ENCODE measurements at places on chromosomes 11 and 22. TPM values are rescaled to one million over a fixed set of nuclear protein-coding genes. Genes with fewer than 3 reads are reported as not detected.

- no peak overlapping the region for H3K4me3 ChIP-seq
- H3K27me3 ChIP-seq, result no peaks in the 10 kb centered on the region
- no peak overlapping the region for H3K27ac ChIP-seq
- no peaks in the 10 kb centered on the region for H3K4me1 ChIP-seq
- peaks cover 33% of the 10 kb centered on the region for H3K36me3 ChIP-seq
These were observed 6.5 kb downstream of the HMBS start for GRCh38 chr11:119091178-119091577.

- DNase-seq, result peak; percentile 72
- H3K27me3 ChIP-seq, result no peaks in the 10 kb centered on the region
- no peak overlapping the region for H3K4me3 ChIP-seq
- H3K27ac ChIP-seq, result no peak overlapping the region
- no peaks in the 10 kb centered on the region for H3K4me1 ChIP-seq
- H3K36me3 ChIP-seq, result no peaks in the 10 kb centered on the region
These were observed 55.6 kb upstream of the LYVE1 start for GRCh38 chr11:10623797-10624761.

- H3K27ac ChIP-seq, result no peak overlapping the region
- no peak overlapping the region for H3K4me3 ChIP-seq
- peaks cover 13% of the 10 kb centered on the region for H3K36me3 ChIP-seq
- no peak for DNase-seq
- H3K4me1 ChIP-seq, result peaks cover 11% of the 10 kb centered on the region
These were observed 42.0 kb downstream of the LINC01488 start for GRCh38 chr11:69523453-69523852.

- no peaks in the 10 kb centered on the region for H3K27me3 ChIP-seq
- no peaks in the 10 kb centered on the region for H3K36me3 ChIP-seq
- DNase-seq, result no peak
- H3K27ac ChIP-seq, result no peak overlapping the region
- H3K4me3 ChIP-seq, result no peak overlapping the region
These were observed 36.7 kb downstream of the SHISAL1 start for GRCh38 chr22:44276041-44276440.

- no peaks in the 10 kb centered on the region for H3K36me3 ChIP-seq
- no peak overlapping the region for H3K27ac ChIP-seq
- DNase-seq, result no peak
- no peaks in the 10 kb centered on the region for H3K27me3 ChIP-seq
These were observed 69.2 kb downstream of the ISX start for GRCh38 chr22:35135165-35135564.

GRCh38 chr11:17013548-17014320 lies 480 bp downstream of the PLEKHA7 start:
- H3K27ac ChIP-seq, result no peak overlapping the region
- peak; percentile 65 for DNase-seq
- peaks cover 12% of the 10 kb centered on the region for H3K4me1 ChIP-seq
- H3K4me3 ChIP-seq, result no peak overlapping the region

DNA sequence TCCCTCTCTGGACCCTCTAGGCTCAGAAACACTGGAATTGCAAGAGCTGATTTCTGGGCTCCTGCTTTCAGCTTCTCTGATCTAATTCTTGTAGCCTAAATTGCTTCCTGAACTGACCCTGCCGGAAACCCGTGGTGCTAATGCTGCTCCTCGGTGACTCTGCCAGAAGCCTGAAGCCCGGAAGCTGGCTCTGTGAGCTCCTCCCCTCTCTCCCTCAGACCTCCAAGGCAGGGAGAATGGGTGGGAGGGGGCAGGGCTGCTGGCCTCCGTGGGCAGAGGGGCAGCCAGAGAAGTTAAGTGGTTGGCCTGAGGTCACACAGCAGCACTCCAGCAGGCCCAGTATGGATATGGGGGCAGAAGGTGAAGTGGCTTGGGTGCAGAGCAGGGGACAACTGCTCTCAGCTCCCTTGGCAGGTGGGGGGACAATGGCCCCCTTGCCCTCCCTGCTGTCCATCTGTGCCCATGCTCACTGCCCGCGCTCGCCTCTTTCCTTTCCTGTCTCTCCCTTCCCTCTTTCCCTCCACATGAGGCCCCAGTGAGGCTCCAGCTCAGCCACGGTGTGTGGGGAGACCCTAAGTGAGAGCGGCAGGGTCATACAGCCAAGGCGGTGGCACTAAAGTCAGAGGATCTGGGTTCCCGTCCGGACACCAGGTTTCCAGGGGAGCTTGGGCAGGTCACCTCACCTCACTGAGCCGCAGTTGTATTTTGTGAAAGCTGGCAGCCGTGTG lies 16.2 kb downstream of the CAPN5 start:
- no peak for DNase-seq
- no peaks in the 10 kb centered on the region for H3K36me3 ChIP-seq
- no peak overlapping the region for H3K4me3 ChIP-seq
- H3K4me1 ChIP-seq, result no peaks in the 10 kb centered on the region

- H3K27me3 ChIP-seq, result no peaks in the 10 kb centered on the region
- DNase-seq, result no peak
- H3K4me1 ChIP-seq, result no peaks in the 10 kb centered on the region
These were observed 108.3 kb upstream of the PARVA start for GRCh38 chr11:12269104-12269441.

- H3K4me3 ChIP-seq, result no peak overlapping the region
- no peaks in the 10 kb centered on the region for H3K36me3 ChIP-seq
- no peak for DNase-seq
- H3K4me1 ChIP-seq, result no peaks in the 10 kb centered on the region
These were observed 6.5 kb downstream of the PPFIBP2 start for GRCh38 chr11:7520011-7520942.

DNA sequence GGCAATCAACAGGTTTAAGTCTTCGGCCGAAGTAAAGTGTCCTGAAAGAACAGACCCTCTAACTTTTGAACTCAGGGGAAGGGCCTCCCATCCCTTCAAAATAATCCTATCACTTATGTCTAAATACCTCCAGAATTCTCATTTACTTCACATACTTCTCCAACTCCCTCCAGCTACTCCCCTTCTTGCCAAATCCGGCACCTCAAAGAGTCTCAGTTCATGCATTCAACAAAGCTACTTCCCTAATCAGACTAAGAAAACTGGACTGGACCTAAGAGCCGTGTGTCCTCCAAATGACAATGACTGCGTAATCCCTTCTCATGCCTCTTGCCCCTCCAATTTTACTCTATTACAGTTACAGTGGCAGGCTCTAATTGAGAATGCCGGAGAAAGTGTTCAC lies 1.3 kb downstream of the DDB1 start:
- DNase-seq, result no peak
- peaks cover 5% of the 10 kb centered on the region for H3K4me1 ChIP-seq
- peaks cover 25% of the 10 kb centered on the region for H3K36me3 ChIP-seq

- H3K4me3 ChIP-seq, result no peak overlapping the region
- no peak overlapping the region for H3K27ac ChIP-seq
- no peaks in the 10 kb centered on the region for H3K4me1 ChIP-seq
These were observed 23.1 kb downstream of the MB start for GRCh38 chr22:35593891-35594470.

GRCh38 chr11:19693146-19693545 lies 19.5 kb upstream of the NAV2 start:
- H3K36me3 ChIP-seq, result no peaks in the 10 kb centered on the region
- no peak overlapping the region for H3K27ac ChIP-seq
- DNase-seq, result no peak
- no peaks in the 10 kb centered on the region for H3K4me1 ChIP-seq
- no peaks in the 10 kb centered on the region for H3K27me3 ChIP-seq

- H3K36me3 ChIP-seq, result peaks cover 15% of the 10 kb centered on the region
- no peaks in the 10 kb centered on the region for H3K27me3 ChIP-seq
- no peak overlapping the region for H3K4me3 ChIP-seq
- no peak for DNase-seq
- H3K27ac ChIP-seq, result no peak overlapping the region
These were observed 5.6 kb downstream of the SLC35C1 start for GRCh38 chr11:45810431-45811108.

GRCh38 chr11:120575461-120575860 lies 63.9 kb downstream of the GRIK4 start:
- no peak overlapping the region for H3K4me3 ChIP-seq
- no peak overlapping the region for H3K27ac ChIP-seq
- H3K27me3 ChIP-seq, result no peaks in the 10 kb centered on the region
- peaks cover 2% of the 10 kb centered on the region for H3K36me3 ChIP-seq
- DNase-seq, result no peak
- 0 out of 2 replicates have a peak, but pooled peaks cover 3% of the 10 kb centered on the region for H3K4me1 ChIP-seq

DNA sequence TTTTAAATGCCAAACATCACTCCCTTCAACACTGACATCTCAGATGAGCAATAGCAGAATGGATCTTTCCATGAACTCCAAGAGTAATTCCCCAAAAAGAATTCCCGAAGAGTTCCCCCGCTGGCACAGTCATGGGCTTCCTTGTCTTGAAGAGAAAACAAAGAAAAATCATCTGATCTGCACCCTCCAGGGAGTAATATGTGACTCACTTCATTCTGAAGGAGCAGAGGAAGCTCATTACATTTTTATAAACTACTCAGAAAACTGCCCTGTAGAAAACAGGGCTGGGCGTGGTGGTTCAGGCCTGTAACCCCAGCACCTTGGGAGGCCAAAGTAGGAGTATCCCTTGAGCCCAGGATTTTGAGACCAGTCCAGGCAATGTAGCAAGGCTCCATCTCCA lies 35.7 kb downstream of the CELSR1 start:
- H3K4me1 ChIP-seq, result no peaks in the 10 kb centered on the region
- no peak overlapping the region for H3K4me3 ChIP-seq
- no peak overlapping the region for H3K27ac ChIP-seq
- no peaks in the 10 kb centered on the region for H3K27me3 ChIP-seq
- H3K36me3 ChIP-seq, result no peaks in the 10 kb centered on the region

GRCh38 chr11:126862664-126863243 lies 137.8 kb downstream of the KIRREL3 start:
- DNase-seq, result peak; percentile 79
- no peaks in the 10 kb centered on the region for H3K4me1 ChIP-seq
- no peak overlapping the region for H3K4me3 ChIP-seq
- H3K36me3 ChIP-seq, result no peaks in the 10 kb centered on the region
- no peak overlapping the region for H3K27ac ChIP-seq

- H3K36me3 ChIP-seq, result no peaks in the 10 kb centered on the region
- peaks cover 6% of the 10 kb centered on the region for H3K4me1 ChIP-seq
- H3K4me3 ChIP-seq, result peak overlapping the region; percentile 1
- peak; percentile 53 for DNase-seq
- no peak overlapping the region for H3K27ac ChIP-seq
- H3K27me3 ChIP-seq, result no peaks in the 10 kb centered on the region
These were observed 69.7 kb upstream of the BMAL1 start for GRCh38 chr11:13207665-13208594.

DNA sequence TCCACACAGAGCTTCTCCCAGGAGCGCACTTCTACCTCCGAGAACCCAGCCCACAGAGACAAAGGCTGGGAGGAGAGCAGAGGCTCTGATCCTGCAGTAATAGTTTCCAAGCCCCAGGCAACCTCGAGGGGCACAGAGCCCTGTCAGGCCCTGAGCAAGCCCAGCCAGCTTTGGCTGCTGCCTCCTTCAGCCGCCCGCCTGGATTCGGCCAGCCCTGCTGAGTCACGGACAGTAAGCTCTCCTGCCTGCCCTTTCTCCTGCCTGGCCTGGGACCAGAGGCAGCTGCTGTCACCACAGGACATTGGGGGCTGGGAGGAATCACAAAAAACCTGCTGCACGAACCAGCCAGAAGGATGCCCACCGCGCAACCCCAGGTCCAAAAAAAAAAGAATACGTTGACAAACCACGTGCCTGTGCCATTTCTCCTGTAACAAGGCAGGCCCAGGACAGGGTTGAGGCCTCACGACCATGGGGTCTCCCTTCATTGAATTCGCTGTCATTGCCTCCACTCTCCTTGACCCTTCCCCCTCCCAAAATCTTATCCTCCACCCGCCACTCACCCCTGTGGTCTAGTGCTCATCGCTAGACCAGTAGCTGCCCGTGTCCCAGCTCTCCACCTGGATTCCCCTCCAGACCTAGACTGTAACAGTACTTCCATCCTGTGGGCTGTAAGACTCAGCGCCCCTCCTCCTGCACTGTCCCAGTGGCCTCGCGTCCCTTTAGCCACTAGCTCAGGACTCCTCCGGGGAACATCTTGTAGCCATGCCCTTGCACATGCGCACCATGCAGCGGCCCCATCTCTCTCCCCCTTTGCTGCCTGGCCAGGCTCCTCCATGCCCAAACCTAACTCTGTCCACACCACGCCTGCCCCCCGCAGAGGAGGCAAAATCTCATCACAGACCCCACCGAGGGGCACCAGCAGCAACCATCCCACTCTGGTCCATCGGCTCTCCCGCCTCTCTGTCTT lies 7.4 kb upstream of the SLC22A12 start:
- DNase-seq, result no peak
- H3K4me1 ChIP-seq, result no peaks in the 10 kb centered on the region

GRCh38 chr11:70204466-70204799 lies 1.3 kb downstream of the FADD start:
- H3K4me3 ChIP-seq, result peak overlapping the region; percentile 87
- H3K27ac ChIP-seq, result no peak overlapping the region

- H3K4me1 ChIP-seq, result no peaks in the 10 kb centered on the region
- no peaks in the 10 kb centered on the region for H3K36me3 ChIP-seq
- no peak overlapping the region for H3K4me3 ChIP-seq
- H3K27ac ChIP-seq, result no peak overlapping the region
These were observed 76.8 kb upstream of the CREB3L1 start for GRCh38 chr11:46200537-46201281.

GRCh38 chr22:40739721-40740120 lies 60.4 kb downstream of the MCHR1 start:
- H3K27me3 ChIP-seq, result no peaks in the 10 kb centered on the region
- DNase-seq, result no peak
- no peaks in the 10 kb centered on the region for H3K4me1 ChIP-seq

- H3K4me3 ChIP-seq, result peak overlapping the region; percentile 92
- H3K27ac ChIP-seq, result no peak overlapping the region
- H3K4me1 ChIP-seq, result no peaks in the 10 kb centered on the region
- peaks cover 59% of the 10 kb centered on the region for H3K36me3 ChIP-seq
These were observed 6.9 kb downstream of the DPAGT1 start for GRCh38 chr11:119094816-119095065.

- no peak overlapping the region for H3K27ac ChIP-seq
- H3K4me1 ChIP-seq, result no peaks in the 10 kb centered on the region
- DNase-seq, result no peak
- H3K36me3 ChIP-seq, result no peaks in the 10 kb centered on the region
These were observed 240.8 kb upstream of the MTNR1B start for GRCh38 chr11:92728628-92729027.

APOL5 gene
- not detected for total RNA-seq

CALCA gene
- 0.29 TPM for total RNA-seq

HORMAD2 gene
- not detected for total RNA-seq

C2CD2L gene
- total RNA-seq, result 5.5 TPM

HBE1 gene
- not detected for total RNA-seq

C22orf23 gene
- 0.55 TPM for total RNA-seq

GPR83 gene
- 0.15 TPM for total RNA-seq

TRIM6 gene
- total RNA-seq, result 14.1 TPM

POLD3 gene
- total RNA-seq, result 34.1 TPM

OR8A1 gene
- total RNA-seq, result not detected

APOBEC3G gene
- 1.6 TPM for total RNA-seq

OR52I1 gene
- not detected for total RNA-seq

OOSP4A gene
- total RNA-seq, result not detected

CYB5R2 gene
- total RNA-seq, result 44.5 TPM

HEPACAM gene
- total RNA-seq, result not detected

F2 gene
- not detected for total RNA-seq

LRRC74B gene
- not detected for total RNA-seq

RFPL3 gene
- total RNA-seq, result not detected

IGF2 gene
- 3.1 TPM for total RNA-seq
